Tongue (tissue), 3 donors: ENCODE measurements at places on chromosomes 1 and 21.

DNA sequence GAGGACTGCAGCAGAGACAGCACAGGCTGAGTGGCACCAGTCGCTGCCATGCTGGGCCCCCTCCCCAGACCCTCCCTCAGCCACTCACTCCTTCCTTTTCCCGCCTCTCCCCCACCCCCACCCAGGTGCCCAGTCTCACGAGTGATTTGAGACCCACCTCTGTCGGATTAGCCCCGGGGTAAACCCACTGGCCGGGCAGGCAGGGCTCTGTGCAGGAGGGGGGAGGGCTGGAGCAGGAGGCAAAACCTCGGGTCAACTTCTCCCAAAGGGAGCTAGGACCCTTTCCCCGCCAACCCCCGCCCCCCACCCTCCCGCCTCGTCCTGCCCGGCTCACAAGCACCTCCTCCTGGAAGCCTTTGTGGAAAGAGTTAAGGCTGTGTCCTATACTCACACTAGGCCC, 3.5 kb upstream of the MRPL24 start:
- DNase-seq, result no peak

GRCh38 chr21:14243461-14243860, 27.5 kb downstream of the RBM11 start:
- no peak for DNase-seq

GRCh38 chr1:184753117-184753516, 1.5 kb downstream of the EDEM3 start:
- DNase-seq, result no peak

GRCh38 chr21:36381841-36382589, 3.2 kb upstream of the CHAF1B start:
- no peak for DNase-seq

DNA sequence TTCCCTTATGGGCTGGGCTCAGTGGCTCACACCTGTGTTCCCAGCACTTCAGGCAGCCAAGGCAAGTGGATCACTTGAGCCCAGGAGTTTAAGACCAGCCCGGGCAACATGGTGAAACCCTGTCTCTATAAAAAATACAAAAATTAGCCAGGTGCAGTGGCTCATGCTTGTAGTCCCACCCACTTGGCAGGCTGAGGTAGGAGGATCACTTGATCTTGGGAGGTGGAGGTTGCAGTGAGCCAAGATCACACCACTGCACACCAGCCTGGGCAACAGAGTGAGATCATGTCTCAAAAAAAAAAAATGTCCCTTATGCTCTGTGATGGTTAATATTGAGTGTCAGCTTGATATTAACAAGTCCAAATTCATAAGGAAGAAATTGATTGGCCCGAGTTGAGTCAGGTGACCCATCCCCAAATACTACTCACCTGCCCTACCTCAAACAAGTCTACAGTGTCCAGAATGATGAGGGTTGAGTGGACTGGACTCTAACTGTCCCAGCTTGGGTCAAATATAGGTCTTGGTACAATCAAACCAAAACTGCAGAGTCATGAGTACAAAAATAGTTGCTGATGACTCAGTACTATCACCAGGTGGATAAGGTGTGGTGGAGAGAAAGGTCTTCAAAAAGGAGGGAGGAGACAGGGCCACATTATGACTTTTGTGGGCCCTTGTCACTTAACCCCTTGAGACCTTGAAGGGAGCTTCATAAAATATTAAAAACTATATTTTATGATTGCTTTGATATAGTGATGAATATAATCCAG, 161.0 kb downstream of the ZNF326 start:
- no peak for DNase-seq
